ENCODE measurements at places on chromosomes 3 and 15. TPM values are rescaled to one million over a fixed set of nuclear protein-coding genes. Genes with fewer than 3 reads are reported as not detected.

GRCh38 chr3:179772297-179772696 lies 119.5 kb downstream of the USP13 start:
- peaks cover 9% of the 10 kb centered on the region for H3K36me3 ChIP-seq
- H3K27me3 ChIP-seq: no peaks in the 10 kb centered on the region
- H3K4me1 ChIP-seq: no peaks in the 10 kb centered on the region

DNA sequence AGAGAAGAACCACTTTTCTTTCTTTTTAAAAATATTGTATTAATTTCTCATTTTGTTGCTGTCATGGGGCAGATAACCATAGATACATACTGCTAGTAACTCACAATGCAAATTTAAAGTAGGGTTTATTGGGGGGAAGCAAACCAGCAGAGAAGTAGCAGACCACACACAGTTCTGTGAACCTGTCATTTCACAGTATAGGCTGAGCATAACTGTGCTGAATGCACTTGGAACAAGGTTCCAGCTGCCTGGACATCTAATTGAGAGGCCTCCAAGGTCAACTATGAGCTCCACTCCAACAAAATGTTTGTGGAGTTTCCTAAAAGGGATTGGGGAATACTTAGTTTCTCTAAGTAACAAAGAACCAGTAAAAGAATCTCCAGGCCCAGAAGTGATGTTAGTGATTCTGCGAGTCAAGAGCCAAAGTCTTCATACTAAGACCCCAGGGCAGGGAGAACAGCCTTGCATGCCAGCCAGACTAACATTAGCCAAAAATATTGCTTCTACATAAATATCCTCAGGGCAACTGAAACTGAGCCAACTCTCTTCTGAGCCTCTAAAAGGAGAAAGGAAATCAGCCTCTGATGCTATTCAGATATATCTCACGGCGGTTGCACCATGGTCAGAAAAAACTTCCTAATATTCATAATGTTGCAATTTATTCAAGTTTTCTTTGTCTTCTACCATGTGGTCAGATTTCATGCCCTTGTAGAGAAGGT lies 856.4 kb upstream of the ALCAM start:
- H3K4me3 ChIP-seq: no peak overlapping the region
- no peaks in the 10 kb centered on the region for H3K4me1 ChIP-seq
- H3K36me3 ChIP-seq: no peaks in the 10 kb centered on the region

GRCh38 chr3:146899171-146899570 lies 294.0 kb upstream of the PLSCR5 start:
- H3K4me3 ChIP-seq: no peak overlapping the region
- no peaks in the 10 kb centered on the region for H3K36me3 ChIP-seq
- no peaks in the 10 kb centered on the region for H3K27me3 ChIP-seq

Gene GRK7
- total RNA-seq: not detected

Data from activated CD4-positive, alpha-beta T cell treated with anti-CD3 and anti-CD28 coated beads, Interleukin-2, amount 10 ng/mL, durations not matched to agents 7 days and 5 days (primary cell).